ENCODE measurements at places on chromosomes 5 and 9.
A peak's percentile ranks its signal among the peaks of the same experiment; 100 is the strongest.

DNA sequence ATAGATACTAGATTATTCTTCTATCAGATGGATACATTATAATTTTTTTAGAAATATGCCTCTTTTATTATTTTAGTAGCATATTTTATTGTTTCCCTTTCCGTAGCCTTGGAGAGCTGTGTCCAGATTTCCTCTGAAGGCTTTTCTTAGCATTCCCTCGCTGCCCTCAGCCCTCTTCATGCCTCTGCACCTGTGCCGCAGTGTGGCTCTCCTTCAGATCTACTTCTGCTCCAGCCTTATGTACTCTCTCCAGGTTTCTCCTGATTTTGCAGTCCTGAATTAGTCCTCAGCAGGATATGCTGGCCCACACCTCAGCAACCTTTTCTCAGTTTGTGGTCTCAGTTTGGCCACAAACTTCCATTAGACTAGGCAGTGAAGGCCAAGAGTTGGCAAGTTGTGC is 1052.0 kb downstream of the TAF11L14 start:
- no peak for DNase-seq

DNA sequence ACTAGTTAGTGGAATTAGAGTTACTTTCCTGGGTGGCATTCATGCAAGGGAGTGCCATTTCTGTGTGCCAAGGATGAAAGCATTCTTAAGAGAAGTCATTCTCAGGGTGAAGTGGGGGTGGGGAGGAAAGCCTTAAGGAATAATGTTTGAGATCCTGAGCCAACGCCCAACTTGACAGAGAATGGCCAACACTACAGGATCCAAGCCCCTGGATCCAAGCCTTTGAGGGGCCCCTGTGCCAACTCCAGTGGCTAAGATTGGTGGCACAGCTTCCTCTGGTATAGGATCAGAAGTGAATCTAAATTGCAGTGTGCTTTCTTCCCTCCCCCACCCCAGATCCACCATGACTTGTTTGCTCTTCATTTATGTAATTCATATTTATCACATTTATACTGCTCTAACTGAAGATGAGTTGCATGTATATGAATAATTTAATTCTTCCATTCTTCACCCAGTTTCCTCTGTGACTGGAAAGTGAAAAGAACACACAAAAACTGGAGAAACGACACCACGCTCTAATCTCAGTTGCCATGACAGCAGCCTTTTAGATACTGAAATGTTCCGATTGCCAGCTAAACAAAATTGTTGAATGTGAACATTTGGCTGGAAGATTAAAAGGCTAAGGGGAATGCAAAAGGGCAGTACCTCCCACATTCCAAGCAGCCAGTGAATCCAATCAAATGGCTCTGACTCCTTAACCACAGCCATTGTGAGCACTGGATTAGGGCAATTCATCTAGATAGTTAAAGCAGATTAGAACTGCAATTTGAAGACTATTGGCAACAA is 4.5 kb downstream of the ZNF608 start:
- no peak for DNase-seq

- no peak for DNase-seq
Measured at GRCh38 chr5:63124266-63124665, 545.6 kb downstream of the LRRC70 start.

DNA sequence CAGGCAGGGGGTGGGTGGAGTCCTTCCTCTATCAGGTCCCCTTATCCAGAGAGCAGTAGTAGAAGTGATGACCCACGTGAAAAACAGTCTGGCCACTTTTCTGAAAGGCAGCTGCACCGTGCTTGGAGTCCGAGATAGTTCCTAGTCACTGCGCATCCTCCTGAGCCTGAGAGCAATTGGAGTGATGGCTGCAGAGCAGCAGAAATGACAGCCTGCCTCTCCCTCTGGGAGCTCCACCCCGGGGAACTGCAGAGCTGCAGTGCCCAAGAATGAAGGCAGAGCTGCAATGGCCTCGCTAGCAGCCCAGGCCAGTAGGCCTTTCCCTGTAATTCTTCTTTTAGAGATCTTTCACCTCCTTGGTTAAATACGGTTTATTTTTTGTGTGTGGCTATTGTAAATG is 82.6 kb downstream of the CETN3 start:
- DNase-seq: no peak

DNA sequence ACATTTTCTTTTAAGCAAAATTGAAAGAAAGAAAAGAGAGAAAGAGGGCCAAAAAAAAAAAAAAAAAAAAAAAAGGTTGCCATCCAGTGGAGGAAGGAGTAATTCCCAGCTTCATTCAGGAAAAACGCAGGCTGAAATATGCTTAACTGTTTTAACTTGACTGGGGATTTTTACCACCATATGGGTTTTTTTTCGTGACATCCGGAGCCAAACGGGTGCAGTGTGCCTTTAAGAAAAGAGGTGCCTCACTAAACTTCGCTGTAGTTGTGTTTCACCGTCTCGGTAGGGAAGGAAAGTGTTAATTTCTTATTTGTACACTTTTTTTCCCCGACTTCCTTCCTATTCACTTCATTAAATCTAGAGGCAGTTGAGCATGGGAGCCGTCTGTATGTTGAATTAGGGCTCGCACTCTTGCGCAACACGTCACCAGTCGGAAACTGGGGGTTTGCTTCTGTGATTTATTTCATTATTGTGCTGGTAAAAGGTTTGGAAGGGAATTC is 143.0 kb downstream of the SMARCA2 start:
- peak; percentile 22 for DNase-seq

DNA sequence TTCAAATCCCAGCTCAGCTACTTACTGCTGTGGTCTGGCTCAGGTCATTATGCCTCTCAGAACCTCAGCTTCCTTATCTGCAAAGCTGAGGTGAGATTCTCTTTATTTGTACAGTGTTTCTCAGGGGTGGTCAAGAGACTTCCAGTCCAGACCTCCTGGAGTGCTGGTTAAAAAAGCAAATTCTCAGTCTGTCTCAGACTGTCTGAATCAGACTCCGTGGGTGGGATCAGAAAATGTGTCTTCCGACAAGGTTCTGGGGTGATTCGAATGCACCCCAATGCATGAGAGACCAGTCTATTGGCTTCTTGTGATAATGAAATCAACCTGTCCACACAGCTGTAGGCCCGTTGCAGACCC is 137.7 kb upstream of the SMIM23 start:
- no peak for DNase-seq

DNA sequence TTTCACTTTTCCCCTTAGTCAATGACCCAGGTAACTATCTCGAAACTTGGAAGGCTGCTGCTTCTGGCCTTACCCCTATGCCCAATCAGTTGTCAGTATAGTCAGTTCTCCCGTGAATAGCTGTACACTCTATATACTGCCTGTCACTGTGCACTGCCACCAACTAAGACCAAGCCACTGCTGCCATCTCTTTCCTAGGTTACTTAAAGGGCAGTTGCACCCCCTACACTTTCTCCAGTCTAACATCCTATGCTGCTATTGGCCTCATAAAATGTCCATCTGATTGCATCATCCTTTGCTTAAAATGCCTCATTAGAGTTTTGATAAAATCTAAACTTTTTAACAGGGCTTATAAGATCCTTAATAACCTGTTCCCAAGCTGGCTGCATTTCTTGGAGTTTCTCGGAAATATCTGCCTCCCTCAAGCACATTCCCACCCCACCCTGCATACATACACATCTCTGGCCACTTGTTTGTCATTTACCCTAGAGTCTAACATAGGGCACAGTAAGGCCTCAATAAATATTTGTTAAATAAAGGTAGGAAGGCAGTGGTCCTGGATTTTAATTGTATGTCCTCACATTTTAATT is 32.8 kb upstream of the TNFAIP8 start:
- peak; percentile 67 for DNase-seq

DNA sequence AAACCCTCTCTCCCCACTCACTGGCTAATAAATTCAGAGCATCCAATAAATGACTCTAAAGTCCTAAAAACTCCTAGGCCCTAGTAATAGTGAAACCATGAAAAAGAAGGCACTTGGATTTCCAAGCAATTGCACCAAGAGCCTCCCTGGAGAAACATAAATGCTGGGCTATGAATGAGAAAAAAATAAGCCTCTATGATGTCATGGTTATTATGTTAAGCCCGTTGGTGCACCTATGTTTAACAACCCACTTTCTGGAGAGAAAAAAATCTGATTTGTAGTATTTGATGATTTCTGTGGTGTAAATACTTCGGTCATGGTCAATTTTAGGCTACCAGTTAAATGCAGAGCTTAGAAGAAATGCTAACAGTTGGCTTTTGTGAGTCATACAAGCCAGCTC is 8.4 kb downstream of the CFAP90 start:
- no peak for DNase-seq

DNA sequence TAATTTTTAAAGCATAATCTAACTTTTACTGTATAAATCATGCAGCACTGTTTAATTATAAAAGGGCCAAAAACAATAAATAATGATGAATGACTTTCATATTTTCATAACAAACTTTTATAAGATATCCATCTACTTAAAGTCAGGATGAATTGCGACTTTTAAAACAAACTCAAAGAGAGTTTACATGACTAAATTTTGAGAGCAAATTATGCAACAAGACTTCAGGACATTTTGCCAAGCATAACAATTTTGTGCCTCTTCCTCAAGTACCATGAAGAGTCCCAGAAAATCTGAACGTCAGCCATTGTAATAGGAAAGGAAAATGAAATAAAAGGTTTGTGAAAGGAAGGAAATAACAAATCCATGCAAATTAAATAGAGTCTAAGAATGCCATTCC is 24.4 kb downstream of the ERAP1 start:
- no peak for DNase-seq

DNA sequence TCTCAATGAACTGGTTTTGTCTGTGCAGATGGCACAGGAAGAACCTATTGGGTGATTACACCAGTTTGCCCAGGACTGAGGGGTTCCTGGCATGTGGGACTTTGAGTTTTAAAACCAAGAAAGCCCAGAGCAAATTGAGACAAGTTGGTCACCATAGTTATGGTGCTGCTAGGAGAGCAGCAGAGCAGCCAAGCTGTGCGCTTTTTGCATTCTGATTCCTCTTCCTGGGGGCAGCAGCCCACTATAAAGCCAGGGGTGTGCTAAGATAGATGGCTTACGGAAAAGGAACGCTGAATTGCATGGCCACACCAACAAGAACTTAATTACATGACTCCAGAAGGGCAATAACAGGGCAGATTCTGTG is 49.7 kb downstream of the TIMD4 start:
- DNase-seq: no peak

Measured in erythroblast (primary cell).